Gastroesophageal sphincter (tissue), 4 donors: ENCODE measurements at places on chromosomes 1 and 21. TPM values are rescaled to one million over a fixed set of nuclear protein-coding genes. Genes with fewer than 3 reads are reported as not detected.

GRCh38 chr1:29471487-29472313 is 235.4 kb downstream of the PTPRU start:
- peaks cover 80% of the 10 kb centered on the region for H3K27me3 ChIP-seq
- H3K36me3 ChIP-seq, result no peaks in the 10 kb centered on the region
- H3K27ac ChIP-seq, result no peak overlapping the region

- H3K4me3 ChIP-seq, result no peak overlapping the region
- no peak for ATAC-seq
- H3K4me1 ChIP-seq, result no peaks in the 10 kb centered on the region
- no peaks in the 10 kb centered on the region for H3K27me3 ChIP-seq
Measured at GRCh38 chr21:33898586-33898985, 17.0 kb downstream of the ATP5PO start.

DNA sequence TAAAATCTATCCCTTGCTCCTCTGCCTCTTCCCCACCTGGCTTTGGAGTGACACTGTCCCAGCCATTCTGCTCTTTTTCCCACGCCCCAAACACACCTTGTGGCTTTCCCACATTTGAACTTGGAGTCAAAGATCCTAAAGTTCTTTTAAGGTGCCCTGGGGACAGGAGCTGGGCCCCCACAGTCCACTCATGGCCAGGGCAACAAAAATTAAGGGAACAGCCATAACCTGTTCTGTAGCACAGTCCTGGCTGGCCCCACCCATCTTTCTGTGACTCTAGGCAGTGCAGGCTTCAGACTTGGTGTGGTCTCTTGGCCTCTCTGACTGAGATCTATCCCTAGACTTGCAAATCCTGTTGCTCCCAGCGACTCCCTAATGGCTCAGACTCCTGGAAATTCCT is 143.0 kb upstream of the MAGI3 start:
- H3K4me3 ChIP-seq, result no peak overlapping the region
- no peak overlapping the region for H3K27ac ChIP-seq
- H3K4me1 ChIP-seq, result no peaks in the 10 kb centered on the region
- no peaks in the 10 kb centered on the region for H3K27me3 ChIP-seq

- H3K27ac ChIP-seq, result no peak overlapping the region
- H3K4me1 ChIP-seq, result no peaks in the 10 kb centered on the region
- H3K4me3 ChIP-seq, result no peak overlapping the region
- peaks cover 14% of the 10 kb centered on the region for H3K27me3 ChIP-seq
- no peak for ATAC-seq
Measured at GRCh38 chr1:240607006-240607405, 4.9 kb downstream of the GREM2 start.

GRCh38 chr1:178196631-178197030 is 102.7 kb downstream of the RASAL2 start:
- no peak for ATAC-seq
- H3K4me3 ChIP-seq, result no peak overlapping the region
- no peaks in the 10 kb centered on the region for H3K27me3 ChIP-seq
- H3K27ac ChIP-seq, result no peak overlapping the region

DNA sequence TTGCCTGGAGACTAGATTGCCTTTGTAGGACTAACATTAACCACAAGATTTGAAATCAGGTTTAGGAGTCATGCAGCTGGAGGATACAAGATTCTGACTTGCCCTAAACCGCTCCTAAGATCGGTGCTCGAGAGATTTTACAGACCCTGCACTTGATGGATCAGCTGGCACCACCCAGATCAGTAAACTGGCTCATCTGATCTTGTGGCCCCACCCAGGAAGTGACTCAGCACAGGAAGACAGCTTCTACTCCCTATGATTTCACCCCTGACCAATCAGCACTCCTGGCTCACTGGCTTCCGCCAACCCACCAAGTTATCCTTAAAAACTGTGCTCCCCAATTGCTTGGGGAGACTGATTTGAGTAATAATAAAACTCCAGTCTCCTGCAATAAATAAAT is 876 bp upstream of the CATSPERE start:
- H3K36me3 ChIP-seq, result no peaks in the 10 kb centered on the region
- no peak for ATAC-seq

DNA sequence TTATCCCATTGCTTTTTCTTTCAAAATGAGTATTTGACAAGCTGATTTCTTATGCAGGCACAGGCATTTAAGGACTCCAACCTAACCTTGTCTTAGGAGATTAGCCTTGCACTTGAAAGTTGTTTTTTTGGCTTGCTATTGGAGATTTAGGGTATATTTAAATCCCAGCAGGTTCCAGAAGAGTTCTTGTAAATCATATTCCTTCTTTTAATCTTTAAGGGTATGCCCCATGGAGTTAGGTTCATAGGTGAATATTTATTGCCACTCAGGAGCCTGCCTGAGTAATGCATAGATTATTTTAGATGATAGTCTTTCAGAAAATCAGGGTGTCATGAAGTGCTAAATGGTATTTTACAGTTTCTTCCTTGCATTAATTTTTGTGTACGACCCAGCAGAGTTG is 146.5 kb downstream of the PATJ start:
- no peak overlapping the region for H3K4me3 ChIP-seq
- H3K27me3 ChIP-seq, result no peaks in the 10 kb centered on the region
- peak overlapping the region; percentile 17 for H3K27ac ChIP-seq
- H3K36me3 ChIP-seq, result no peaks in the 10 kb centered on the region

DNA sequence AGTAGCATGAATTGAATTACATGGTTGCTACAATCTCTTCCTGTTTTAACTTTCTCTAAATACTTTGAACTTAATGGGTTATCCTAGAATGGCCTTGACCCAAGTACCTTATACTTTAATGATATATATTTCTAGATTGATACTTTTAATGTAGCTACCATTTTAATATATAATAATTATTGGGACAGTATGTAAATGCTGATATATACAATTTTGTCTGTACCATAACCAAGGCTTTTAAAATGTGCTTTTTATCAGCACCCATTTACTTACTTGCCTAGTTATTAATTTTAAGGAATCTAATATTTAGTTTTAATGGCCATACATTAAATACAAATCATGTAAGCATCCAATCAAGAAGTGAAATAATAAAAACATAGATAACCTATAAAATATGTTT is 13.4 kb downstream of the HIPK1 start:
- H3K4me1 ChIP-seq, result no peaks in the 10 kb centered on the region
- H3K27ac ChIP-seq, result no peak overlapping the region
- H3K4me3 ChIP-seq, result no peak overlapping the region
- H3K36me3 ChIP-seq, result no peaks in the 10 kb centered on the region
- H3K27me3 ChIP-seq, result no peaks in the 10 kb centered on the region
- ATAC-seq, result no peak

GRCh38 chr1:228783418-228784040 is 48.2 kb downstream of the RHOU start:
- no peaks in the 10 kb centered on the region for H3K27me3 ChIP-seq
- H3K4me3 ChIP-seq, result no peak overlapping the region
- ATAC-seq, result no peak
- H3K27ac ChIP-seq, result no peak overlapping the region
- H3K4me1 ChIP-seq, result no peaks in the 10 kb centered on the region

DNA sequence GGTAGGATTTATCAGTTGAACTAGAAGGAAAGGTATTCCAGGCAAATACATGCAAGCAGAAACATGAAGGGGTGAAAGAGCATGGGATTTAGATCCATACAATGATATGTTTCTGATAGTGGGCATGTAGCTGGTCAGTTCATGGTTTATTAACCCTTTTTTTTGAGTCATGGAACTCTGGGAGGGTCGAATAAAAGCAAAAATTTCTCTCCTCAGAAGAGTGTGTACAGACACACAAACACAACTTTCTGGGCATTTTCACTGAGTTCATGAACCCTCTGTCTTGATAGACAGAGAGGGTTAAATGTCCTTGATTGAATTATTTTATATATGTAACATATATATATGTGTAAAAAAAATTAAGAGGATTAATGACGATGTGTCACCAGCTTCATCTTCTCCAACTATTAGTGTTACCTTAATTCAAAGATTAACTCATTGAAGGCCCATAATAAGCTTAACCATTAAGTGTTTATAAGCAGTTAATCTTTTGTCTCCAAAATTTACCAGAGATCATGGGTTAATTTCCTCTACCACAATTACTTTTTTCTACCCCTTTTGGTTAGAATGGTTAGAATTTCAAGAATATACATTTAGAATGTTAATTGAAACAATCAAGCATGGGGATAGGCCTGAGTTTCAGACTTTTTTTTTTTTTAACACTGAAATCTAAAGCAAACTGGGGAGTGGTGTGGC is 4.6 kb downstream of the JUN start:
- ATAC-seq, result no peak
- no peaks in the 10 kb centered on the region for H3K4me1 ChIP-seq
- peak overlapping the region; percentile 100 for H3K27ac ChIP-seq
- H3K36me3 ChIP-seq, result no peaks in the 10 kb centered on the region

- H3K27me3 ChIP-seq, result peaks cover 34% of the 10 kb centered on the region
- no peak overlapping the region for H3K27ac ChIP-seq
- H3K4me1 ChIP-seq, result no peaks in the 10 kb centered on the region
- no peaks in the 10 kb centered on the region for H3K36me3 ChIP-seq
- no peak overlapping the region for H3K4me3 ChIP-seq
- ATAC-seq, result peak; percentile 15
Measured at GRCh38 chr21:34743831-34744230, 75.0 kb downstream of the CLIC6 start.

GRCh38 chr1:103514920-103515503 is 10.5 kb upstream of the RNPC3 start:
- no peaks in the 10 kb centered on the region for H3K4me1 ChIP-seq
- ATAC-seq, result peak; percentile 53
- H3K27ac ChIP-seq, result no peak overlapping the region
- no peak overlapping the region for H3K4me3 ChIP-seq
- no peaks in the 10 kb centered on the region for H3K27me3 ChIP-seq

DNA sequence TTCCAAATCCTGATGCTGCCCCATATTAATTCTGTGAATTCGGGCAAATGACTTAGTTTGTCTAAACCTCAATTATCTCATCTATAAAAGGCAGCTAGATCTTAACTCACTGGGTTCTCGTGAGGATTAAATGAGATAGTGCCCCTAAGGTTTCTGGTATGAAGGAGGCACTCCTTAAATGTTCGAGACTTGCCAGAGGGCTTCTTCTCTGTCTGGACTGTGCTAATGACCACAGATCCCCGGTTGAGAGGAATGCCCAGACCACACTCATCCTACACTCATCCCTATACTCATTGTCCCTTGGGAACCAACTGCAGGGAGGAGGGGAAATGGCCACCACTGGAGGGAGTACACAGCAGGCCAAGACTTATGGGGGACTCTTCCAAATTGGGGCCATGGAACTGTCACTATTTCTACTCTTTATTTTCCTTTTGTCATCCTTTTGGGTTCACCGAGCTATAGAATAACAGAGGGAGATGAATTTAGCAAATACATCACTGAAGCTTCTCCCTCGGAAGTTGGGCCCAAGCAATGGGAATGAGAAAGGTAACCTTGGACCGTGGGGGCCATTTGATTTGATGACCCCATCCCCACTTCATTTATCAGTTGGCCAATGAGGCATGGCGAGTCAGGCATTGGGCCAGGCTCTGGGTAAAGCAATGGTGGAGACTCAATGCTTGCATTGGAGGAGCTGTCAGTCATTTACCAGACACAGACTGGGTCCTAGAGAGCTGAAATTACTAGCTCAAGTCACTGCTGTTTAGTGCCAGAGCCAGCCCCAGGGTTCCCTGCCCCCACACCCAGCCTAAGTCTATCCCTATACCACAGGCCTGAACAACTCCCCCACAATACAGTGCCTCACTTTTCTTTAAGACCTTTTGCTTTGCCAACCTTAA is 5.1 kb downstream of the ATF3 start:
- H3K36me3 ChIP-seq, result no peaks in the 10 kb centered on the region
- peaks cover 36% of the 10 kb centered on the region for H3K4me1 ChIP-seq
- no peak overlapping the region for H3K4me3 ChIP-seq
- H3K27ac ChIP-seq, result no peak overlapping the region

DNA sequence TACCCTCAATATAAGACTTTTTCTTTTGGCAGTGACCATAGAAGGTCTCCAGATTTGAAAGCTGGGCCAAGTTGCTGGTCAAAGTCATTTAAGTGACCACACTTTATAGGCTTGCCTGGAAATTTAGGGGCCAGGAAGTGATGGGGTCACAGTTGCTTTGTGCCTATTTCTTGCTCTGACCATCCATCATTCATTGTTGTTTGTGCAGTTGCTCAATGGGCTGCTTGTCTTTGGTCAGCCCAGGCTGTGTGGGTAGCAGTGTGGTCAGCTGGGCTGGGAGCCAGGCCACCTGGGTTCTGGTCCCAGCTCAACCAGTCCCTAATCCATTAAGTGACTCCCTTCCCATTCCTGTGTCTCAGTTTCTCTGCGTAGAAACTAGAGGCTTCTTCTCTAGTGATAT is 2.1 kb upstream of the OTUD7B start:
- H3K4me1 ChIP-seq, result peaks cover 11% of the 10 kb centered on the region
- H3K27ac ChIP-seq, result no peak overlapping the region
- no peak for ATAC-seq
- no peak overlapping the region for H3K4me3 ChIP-seq

- no peak overlapping the region for H3K27ac ChIP-seq
- H3K27me3 ChIP-seq, result no peaks in the 10 kb centered on the region
- no peaks in the 10 kb centered on the region for H3K36me3 ChIP-seq
- no peak overlapping the region for H3K4me3 ChIP-seq
- no peaks in the 10 kb centered on the region for H3K4me1 ChIP-seq
Measured at GRCh38 chr1:176829261-176829660, 335.3 kb downstream of the ASTN1 start.

GRCh38 chr1:207713529-207713928 is 38.3 kb upstream of the CD46 start:
- no peaks in the 10 kb centered on the region for H3K36me3 ChIP-seq
- H3K27ac ChIP-seq, result no peak overlapping the region
- no peaks in the 10 kb centered on the region for H3K4me1 ChIP-seq
- no peak overlapping the region for H3K4me3 ChIP-seq

- no peaks in the 10 kb centered on the region for H3K27me3 ChIP-seq
- no peaks in the 10 kb centered on the region for H3K36me3 ChIP-seq
- H3K4me3 ChIP-seq, result no peak overlapping the region
- no peaks in the 10 kb centered on the region for H3K4me1 ChIP-seq
- H3K27ac ChIP-seq, result no peak overlapping the region
Measured at GRCh38 chr21:38794978-38795377, 10.8 kb upstream of the ETS2 start.

GRCh38 chr1:210332719-210333398 is 4.2 kb downstream of the HHAT start:
- ATAC-seq, result no peak
- H3K36me3 ChIP-seq, result no peaks in the 10 kb centered on the region
- H3K4me1 ChIP-seq, result peaks cover 17% of the 10 kb centered on the region
- no peaks in the 10 kb centered on the region for H3K27me3 ChIP-seq
- H3K27ac ChIP-seq, result no peak overlapping the region

CRYAA gene
- total RNA-seq, result not detected

C21orf58 gene
- 0.40 TPM for total RNA-seq

CLDN8 gene
- total RNA-seq, result 2.1 TPM

FBXO44 gene
- total RNA-seq, result 19.6 TPM

SPATA17 gene
- total RNA-seq, result 0.19 TPM

COA7 gene
- total RNA-seq, result 9.3 TPM

EXO1 gene
- total RNA-seq, result not detected

BEST4 gene
- not detected for total RNA-seq

B3GALT2 gene
- total RNA-seq, result 5.1 TPM

FCRL1 gene
- total RNA-seq, result not detected
